Activated T-helper 1 cell treated with anti-CD3 and anti-CD28 coated beads, Interleukin-2, amount 50 U/mL, for 16 hours (primary cell): ENCODE measurements at places on chromosomes 2 and 18.

DNA sequence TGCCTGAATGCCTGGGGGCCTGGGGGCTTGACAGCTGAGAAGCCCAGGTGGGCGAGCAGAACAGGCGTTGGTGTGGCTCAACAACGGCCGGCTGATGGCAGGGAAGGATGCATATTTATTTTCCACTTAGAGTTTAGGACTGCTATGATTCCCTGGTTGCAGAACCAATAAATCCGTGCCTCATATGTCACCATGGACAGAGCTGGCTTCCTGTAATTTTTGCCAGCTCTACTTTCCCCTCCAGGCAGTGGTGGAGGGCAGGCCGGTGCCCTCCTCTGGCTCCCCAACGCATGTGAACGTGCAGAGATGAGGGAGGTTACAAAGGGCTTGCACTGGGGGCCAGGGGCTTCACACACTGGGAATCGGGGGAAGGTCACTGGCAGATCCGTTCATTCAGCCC, 18.2 kb downstream of the SAG start:
- DNase-seq, result no peak

- peak; percentile 34 for DNase-seq
Observed at GRCh38 chr2:241637795-241638660, 535 bp downstream of the ATG4B start.

DNA sequence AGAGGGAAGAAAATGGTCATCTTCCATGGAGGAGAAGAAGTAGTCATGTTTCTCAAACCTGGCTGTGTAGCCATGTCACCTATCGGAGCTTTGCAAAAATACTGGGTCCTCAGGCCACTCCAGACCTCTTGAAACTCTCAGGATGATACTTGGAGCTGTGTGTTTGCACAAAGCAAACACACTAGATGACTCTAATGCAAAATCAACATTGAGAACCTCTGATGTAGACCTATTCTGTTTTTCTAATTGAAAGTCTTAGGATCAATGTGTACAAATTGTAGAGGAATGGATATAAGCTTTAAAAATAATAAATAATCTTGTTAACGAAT, 444.3 kb downstream of the RND3 start:
- no peak for DNase-seq

DNA sequence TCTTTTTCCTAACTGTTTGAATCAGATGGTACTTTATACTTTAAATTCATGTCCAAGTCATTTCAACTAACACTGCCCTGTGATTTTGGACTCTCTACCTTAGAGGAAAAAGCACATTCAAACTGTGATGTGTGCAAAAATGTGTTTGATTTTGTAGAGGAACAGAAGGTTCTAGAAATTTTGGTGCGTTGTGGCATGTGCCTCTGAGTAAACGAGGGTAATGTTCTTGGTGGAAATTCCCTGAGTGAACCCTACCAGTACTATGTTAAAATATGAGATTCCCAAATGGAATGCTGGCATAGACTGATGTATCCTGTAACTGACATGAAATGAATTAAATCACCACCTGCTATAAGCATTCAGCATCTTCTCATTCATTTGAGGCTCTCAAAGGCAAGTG, 901.9 kb upstream of the KLHL29 start:
- no peak for DNase-seq

DNA sequence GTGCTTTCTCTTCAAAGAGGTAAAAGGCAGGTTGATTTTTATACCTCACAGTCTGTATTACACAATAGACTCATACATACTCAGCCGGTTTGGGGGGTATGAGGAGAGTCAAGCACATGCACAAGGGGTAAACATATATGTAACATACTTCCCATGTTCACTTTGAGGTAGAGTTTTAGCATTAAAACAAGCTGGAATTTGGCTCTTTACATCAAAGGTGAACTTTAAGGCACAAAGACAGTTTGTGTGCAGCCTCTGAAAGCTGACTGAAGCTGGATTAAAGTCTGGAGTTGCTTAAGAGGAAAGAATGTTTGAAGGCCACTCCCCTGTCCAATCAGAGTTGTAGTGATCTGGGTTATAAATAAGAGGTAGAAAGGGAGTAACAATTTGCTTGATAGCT, 282.0 kb downstream of the DPP10 start:
- DNase-seq, result no peak

- no peak for DNase-seq
Observed at GRCh38 chr18:58670404-58671110, 708 bp upstream of the MALT1 start.

- DNase-seq, result no peak
Observed at GRCh38 chr18:7901657-7902056, 334.5 kb downstream of the PTPRM start.

GRCh38 chr2:98823196-98824170, 92.6 kb upstream of the MGAT4A start:
- no peak for DNase-seq

DNA sequence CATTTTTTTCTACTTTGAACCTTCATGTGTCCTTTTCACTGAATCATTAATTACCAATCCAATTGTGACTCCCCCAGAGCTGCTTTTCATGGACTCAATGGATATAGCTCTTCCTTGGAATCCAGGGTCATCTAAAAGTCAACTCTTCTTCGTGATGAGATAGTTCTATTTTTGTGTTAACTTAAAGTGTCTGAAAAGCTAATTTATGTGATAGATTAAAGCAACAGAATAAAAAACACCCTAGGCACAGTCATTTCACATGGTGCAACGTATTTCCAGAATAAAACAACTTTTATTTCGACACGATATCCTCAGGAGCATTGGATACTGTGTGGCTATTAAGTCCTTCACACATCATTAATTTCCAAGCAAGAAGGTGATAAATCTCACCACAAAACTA, 250.6 kb upstream of the SPHKAP start:
- no peak for DNase-seq

DNA sequence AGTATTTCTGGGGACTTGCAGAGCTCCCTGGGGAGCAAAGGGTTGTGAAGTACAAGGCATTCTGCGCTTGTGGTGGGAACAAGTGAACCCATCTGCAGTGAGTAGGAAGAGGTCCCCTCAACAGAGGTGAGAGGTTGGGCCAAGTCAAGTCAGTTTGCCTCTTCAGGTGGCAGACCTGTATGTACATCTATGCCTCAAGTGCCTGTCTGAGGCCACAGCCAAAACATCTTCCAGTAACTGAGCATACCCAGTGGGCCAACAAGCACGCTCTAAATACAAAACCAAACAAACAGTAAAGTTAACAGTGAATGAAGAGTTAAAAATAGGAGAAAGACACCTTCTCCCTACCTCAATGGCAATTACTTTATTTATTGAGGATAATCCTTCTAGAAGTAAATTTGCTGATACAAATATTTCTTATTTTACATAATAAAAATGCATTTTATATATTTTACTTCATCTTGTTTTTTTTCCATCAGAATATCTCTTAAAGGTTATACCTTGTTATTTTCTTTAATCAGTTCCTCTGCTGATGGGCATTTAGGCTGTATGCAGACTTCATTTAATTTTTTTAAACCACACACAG, 2.5 kb downstream of the GYPC start:
- DNase-seq, result no peak

DNA sequence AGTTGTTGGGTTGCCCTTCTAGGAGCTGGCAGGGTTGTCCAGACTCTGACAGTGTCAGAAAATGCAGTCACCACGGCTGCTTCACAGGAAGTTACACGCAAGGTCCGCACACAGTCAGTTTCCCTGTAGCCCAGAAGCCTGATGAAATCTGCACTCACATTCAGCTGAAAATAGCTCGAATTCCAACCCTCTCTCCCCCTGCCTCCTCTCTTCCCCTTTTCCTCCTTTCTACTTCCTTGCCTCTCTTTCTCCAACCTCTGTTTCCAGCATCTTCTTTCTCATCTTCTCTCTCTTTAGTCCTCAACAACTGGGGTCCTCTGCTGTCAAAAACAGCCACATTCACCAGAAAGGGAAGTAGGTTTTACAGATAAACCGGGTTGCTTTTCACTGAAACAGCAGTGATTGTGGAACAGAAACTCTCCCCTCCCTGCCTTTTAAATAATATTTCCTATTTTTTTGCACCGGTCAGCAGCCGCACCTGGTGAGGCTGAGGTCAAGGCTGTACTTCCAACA, 69.3 kb downstream of the BCL11A start:
- no peak for DNase-seq

GRCh38 chr2:58006952-58007284, 39.7 kb upstream of the VRK2 start:
- no peak for DNase-seq

- no peak for DNase-seq
Observed at GRCh38 chr2:53475766-53476165, 291.8 kb upstream of the CHAC2 start.

- DNase-seq, result no peak
Observed at GRCh38 chr2:75310876-75311275, 111.6 kb upstream of the TACR1 start.

- no peak for DNase-seq
Observed at GRCh38 chr2:109255654-109256053, 126.6 kb downstream of the SH3RF3 start.
